ENCODE measurements at places on chromosomes 7 and 10.

DNA sequence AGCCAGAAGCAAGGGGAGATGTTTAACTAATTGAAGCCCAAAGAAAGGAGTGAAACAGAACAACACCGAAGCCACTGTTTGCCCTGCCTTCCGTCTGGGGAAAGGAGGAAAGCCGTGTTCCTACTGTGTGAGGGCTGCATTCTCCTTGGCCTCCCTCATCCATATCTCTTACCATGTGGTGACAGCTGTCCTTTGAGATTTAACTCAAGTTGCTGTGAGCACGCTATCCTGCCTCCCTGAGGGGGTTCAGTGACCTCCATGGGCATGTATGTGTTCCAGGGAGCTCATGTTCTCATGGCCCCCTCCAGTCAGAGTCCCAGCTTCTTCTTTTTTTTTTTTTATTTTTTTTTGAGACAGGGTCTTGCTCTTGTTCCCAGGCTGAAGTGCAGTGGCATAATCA is 26.2 kb upstream of the CRHR2 start:
- DNase-seq, result no peak

DNA sequence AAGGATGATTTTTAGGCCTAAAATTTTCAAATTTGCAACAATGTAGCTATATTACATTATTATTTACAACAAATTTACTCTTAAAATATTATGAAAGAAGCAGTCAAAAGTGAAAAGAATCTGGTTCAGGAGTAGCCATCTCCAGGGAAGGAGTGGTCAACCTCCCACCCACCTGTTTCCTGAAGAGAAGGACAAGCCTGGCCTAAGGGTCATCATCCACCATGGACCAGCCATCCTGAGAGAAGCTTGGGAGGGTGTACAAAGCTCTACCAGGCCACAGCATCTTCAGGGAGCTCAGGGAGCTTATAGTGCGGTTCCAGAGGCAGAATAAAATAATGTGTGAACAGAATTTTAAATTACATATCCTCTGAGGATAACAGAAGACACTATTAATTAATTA is 38.1 kb downstream of the COL1A2 start:
- no peak for DNase-seq

- DNase-seq, result no peak
Observed at GRCh38 chr7:87234949-87235348, 15.4 kb upstream of the TMEM243 start.

GRCh38 chr10:125838802-125839575 is 15.6 kb downstream of the BCCIP start:
- no peak for DNase-seq

GRCh38 chr10:113030453-113030852 is 80.4 kb downstream of the TCF7L2 start:
- DNase-seq, result no peak

- no peak for DNase-seq
Observed at GRCh38 chr7:75584354-75584753, 92.2 kb downstream of the SPDYE5 start.

Data from hematopoietic multipotent progenitor cell (in vitro differentiated cells).